ENCODE measurements at places on chromosomes 11 and 22. TPM values are rescaled to one million over a fixed set of nuclear protein-coding genes. Genes with fewer than 3 reads are reported as not detected.

- H3K4me1 ChIP-seq = peaks cover 11% of the 10 kb centered on the region
- no peaks in the 10 kb centered on the region for H3K36me3 ChIP-seq
- H3K4me3 ChIP-seq = no peak overlapping the region
- DNase-seq = no peak
Observed at GRCh38 chr22:25704701-25705100, 37.3 kb upstream of the MYO18B start.

DNA sequence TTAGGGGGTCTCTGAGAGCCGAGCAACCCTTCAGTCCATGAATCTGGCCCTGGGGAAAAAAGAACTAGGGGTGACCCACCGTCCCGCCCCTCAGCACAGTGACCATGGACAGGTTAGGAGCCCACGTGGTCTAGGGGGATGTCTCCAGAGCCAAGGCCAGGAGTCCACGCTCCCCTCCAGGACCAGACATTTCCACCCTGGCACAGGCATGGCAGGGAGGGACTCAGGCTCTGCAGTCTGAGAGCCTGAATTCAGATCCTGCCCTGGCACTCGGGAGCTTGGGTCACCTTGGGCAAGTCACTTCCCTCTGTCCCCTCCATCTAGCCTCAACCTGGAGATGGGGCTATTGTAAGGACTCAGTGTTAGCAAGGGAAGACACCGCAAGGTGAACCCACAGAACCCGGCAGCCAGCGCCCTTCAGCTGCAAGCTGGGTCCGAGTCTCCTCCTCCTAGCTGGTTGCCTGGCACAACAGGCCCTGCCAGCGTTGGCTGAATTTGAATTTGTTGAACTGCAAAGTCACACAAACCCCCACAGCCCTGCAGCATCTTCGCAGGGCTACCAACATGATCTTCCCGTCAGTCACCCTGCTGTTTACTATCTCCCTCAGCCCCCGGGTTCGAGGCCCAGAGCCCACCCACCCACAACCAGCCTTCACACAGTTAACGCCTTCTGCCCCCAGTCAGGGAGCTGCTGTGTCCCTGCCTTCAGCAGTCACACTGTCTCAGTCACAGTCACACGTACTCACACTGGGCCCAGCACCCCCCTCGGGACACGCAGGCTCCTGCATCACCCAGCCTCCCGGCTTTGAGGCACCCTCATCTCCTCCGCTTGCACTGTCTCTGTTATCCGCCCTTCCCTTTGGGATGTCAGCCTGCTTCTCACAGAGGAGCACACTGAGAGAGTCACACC lies 603 bp upstream of the PDGFB start:
- peaks cover 14% of the 10 kb centered on the region for H3K27me3 ChIP-seq
- no peaks in the 10 kb centered on the region for H3K36me3 ChIP-seq
- DNase-seq = no peak
- H3K27ac ChIP-seq = no peak overlapping the region
- peaks cover 24% of the 10 kb centered on the region for H3K4me1 ChIP-seq

- H3K36me3 ChIP-seq = no peaks in the 10 kb centered on the region
- DNase-seq = no peak
- no peaks in the 10 kb centered on the region for H3K4me1 ChIP-seq
- no peaks in the 10 kb centered on the region for H3K27me3 ChIP-seq
- no peak overlapping the region for H3K27ac ChIP-seq
Observed at GRCh38 chr11:35089666-35090065, 49.3 kb upstream of the CD44 start.

DNA sequence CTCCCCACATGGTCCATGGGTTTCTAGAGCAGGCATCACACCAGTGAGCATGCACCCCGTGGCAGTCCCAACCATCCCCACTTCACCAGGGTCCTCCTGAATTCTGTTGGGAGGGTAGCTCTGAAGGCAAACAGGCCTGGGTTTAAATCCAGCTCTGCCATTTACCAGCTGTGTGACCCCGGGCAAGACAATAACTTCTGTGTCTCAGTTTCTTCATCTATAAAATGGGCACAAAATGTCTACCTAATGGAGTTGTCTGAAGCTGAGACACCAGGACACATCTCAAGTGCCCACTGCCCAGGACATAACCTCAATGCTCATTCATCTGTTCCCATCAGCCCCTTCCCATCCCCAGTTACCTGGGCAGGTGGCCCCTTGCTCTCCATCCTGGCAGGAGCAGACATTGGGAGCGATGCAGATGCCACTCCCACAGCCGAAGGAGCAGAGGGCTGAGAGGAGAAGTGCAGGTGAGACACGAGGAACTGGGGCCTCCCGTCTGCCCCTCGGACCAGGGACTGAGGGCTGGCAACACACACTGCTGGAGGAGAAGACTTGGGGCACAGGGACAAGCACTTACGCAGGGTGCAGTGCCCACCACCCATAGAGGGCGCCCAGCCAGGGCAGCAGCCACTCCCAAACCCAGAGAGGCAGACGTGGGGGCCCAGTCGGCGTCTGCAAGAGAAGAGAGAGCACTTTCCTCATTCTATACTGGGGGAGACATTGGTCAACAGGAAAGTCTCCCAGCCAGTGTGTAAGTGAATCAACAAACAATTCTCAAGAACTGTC lies 4.0 kb downstream of the VWCE start:
- H3K4me3 ChIP-seq = no peak overlapping the region
- DNase-seq = no peak
- H3K27me3 ChIP-seq = no peaks in the 10 kb centered on the region
- H3K4me1 ChIP-seq = peaks cover 14% of the 10 kb centered on the region
- H3K27ac ChIP-seq = no peak overlapping the region

DNA sequence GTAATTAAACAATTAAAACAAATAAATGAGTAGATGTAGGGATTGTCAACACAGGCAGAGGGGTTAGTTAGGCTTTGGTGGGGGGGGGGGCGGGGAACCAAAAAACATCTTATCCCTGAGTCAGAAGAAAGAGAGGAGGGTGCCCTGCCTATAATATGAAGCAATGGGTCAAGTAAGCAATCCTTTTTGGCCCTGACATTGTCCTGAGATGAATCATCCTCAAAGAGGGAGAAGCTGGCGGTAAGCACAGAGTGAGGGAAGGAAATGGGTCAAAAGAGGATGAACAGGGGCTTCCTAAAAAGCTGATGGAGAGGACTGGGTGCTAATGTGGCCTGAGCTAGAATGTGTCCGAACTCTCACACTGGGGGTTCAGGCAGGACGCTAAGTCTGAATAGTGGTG lies 4.7 kb downstream of the OLFML1 start:
- no peak overlapping the region for H3K4me3 ChIP-seq
- H3K4me1 ChIP-seq = peaks cover 17% of the 10 kb centered on the region
- H3K27me3 ChIP-seq = no peaks in the 10 kb centered on the region
- DNase-seq = no peak
- H3K27ac ChIP-seq = no peak overlapping the region
- no peaks in the 10 kb centered on the region for H3K36me3 ChIP-seq

DNA sequence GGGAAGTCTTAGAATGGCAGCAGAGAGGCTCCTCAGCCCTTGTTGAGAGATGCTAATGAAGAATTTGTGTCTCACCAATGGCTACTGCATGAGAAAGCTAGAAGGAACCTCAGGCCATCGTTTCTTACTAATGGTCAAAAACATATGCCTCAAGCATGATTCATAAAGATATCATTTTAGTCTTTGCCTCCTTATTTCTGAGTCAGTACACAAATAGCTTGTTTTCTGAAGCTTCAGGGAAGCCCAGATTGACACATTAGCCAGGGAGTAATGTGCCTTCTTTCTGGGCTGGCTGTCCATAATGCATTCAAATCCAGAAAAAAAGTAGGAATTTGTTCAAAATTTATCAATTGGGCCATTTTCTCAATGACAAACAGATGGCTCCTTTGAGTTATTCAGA lies 169.4 kb upstream of the ZBED5 start:
- no peak for DNase-seq
- no peaks in the 10 kb centered on the region for H3K36me3 ChIP-seq
- H3K27me3 ChIP-seq = no peaks in the 10 kb centered on the region
- H3K4me3 ChIP-seq = no peak overlapping the region
- no peak overlapping the region for H3K27ac ChIP-seq

- no peak for DNase-seq
- H3K36me3 ChIP-seq = no peaks in the 10 kb centered on the region
- H3K4me1 ChIP-seq = no peaks in the 10 kb centered on the region
- no peaks in the 10 kb centered on the region for H3K27me3 ChIP-seq
Observed at GRCh38 chr11:120031156-120031555, 106.8 kb downstream of the TRIM29 start.

DNA sequence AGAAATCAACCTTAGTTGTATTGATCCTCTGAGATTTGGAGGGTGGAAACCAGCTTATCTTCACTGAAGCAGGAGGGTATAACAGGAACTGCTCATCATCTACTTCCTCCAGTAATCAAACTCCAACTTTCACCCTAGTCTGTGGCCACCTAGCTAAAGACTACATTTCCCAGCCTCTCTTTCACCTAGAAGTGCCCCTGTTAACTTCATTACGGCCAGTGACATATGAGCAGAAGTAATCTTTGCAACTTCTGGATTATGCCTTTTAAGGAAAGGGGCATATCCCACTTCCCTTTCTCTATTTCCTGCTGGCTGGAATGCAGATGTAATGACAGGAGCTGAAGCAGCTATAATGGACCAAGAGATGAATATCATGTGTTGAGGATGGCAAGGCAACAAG lies 7.6 kb upstream of the VPS37C start:
- H3K4me1 ChIP-seq = peaks cover 5% of the 10 kb centered on the region
- no peak overlapping the region for H3K4me3 ChIP-seq
- no peaks in the 10 kb centered on the region for H3K27me3 ChIP-seq

DNA sequence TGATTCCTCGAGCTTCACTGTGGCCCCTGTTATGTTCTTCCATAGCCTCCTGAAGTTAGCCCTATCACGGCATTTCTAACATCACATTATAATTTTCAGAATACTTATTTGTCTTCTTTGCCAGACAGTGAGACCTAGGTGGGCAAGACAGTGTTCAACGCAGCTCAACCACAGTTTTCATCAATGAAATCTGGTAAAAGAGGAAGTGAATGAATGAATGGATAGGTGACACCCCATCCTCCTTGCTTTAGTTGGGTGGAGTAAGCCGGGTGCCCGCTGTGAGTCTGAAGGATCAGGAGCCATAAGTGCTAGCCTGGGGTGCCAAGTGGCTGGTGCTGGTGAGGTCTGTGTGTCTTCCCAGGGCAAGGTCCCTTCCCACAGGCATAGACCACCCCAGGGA lies 60.2 kb upstream of the MTNR1B start:
- H3K4me1 ChIP-seq = no peaks in the 10 kb centered on the region
- no peak overlapping the region for H3K4me3 ChIP-seq
- no peaks in the 10 kb centered on the region for H3K36me3 ChIP-seq
- H3K27ac ChIP-seq = no peak overlapping the region
- H3K27me3 ChIP-seq = no peaks in the 10 kb centered on the region

- H3K4me1 ChIP-seq = peaks cover 16% of the 10 kb centered on the region
Observed at GRCh38 chr22:32844251-32844650, 42.7 kb downstream of the TIMP3 start.

- H3K4me3 ChIP-seq = no peak overlapping the region
- peaks cover 13% of the 10 kb centered on the region for H3K4me1 ChIP-seq
- H3K36me3 ChIP-seq = no peaks in the 10 kb centered on the region
- no peak for DNase-seq
- H3K27ac ChIP-seq = peak overlapping the region; percentile 17
Observed at GRCh38 chr11:6397156-6397555, 6.9 kb downstream of the SMPD1 start.

- H3K27ac ChIP-seq = no peak within 1 kb of the TSS
- H3K36me3 ChIP-seq = no peaks in the 10 kb centered on the region
- peaks cover 30% of the 10 kb centered on the region for H3K4me1 ChIP-seq
- DNase-seq = peak; percentile 62
- peak within 1 kb of the TSS; percentile 64 for H3K4me3 ChIP-seq
Observed at GRCh38 chr11:124762105-124762623, at the start of gene ESAM. Gene ESAM, minus strand, starts transcription at chr11:124762290. Its CDS starts 136 bp downstream, at chr11:124762154.

GRCh38 chr22:45324311-45324711 lies 14.6 kb downstream of the FAM118A start:
- no peak overlapping the region for H3K27ac ChIP-seq
- no peak for DNase-seq
- H3K4me3 ChIP-seq = no peak overlapping the region
- no peaks in the 10 kb centered on the region for H3K27me3 ChIP-seq
- peaks cover 11% of the 10 kb centered on the region for H3K4me1 ChIP-seq

DNA sequence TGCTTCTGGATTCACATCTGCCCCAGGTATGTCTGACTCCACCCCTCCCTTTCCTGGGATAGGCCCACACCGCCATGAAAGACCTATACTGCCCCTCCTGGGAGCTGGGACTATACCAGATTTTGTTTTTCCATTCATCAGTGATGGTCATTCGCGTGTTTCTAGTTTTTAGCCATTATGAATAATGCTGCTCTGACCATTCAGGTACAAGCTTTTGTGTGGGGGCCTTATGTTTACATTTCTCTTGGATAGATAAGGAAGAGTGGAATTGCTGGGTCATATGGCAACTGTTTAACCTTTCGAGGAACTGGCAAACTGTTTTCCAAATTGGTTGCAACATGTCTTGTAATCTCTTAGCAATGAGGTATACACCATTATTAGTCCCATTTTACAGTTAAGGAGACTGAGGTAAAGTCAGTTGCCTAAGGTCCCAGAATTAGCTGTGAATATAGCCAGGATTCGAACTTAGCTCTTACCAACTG lies 1.2 kb upstream of the TBC1D10A start:
- H3K4me1 ChIP-seq = peaks cover 27% of the 10 kb centered on the region
- H3K27ac ChIP-seq = peak overlapping the region; percentile 91
- peak; percentile 64 for DNase-seq
- H3K4me3 ChIP-seq = no peak overlapping the region
- H3K27me3 ChIP-seq = no peaks in the 10 kb centered on the region
- H3K36me3 ChIP-seq = no peaks in the 10 kb centered on the region

DNA sequence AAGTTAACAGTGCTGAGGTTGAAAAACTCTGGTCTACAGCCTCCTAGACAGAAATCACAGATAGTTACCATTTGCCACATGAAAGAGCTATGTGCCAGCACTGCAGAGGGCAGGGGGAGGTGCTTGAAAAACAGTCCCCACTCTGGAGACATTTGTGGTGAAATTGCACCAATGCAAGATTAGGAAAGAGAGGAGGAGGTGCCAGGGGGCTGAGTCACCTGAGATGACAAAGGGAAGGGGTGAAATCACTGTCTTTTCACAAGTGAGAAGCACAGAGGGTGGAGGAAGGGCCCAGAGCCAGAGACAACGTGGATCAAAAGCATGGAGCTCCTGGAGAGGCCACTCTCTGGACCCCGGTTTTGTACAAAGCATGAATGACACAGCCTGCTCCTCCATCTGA lies 196.3 kb downstream of the BUD13 start:
- H3K27me3 ChIP-seq = peaks cover 53% of the 10 kb centered on the region
- peaks cover 8% of the 10 kb centered on the region for H3K4me1 ChIP-seq
- H3K36me3 ChIP-seq = no peaks in the 10 kb centered on the region
- no peak for DNase-seq
- H3K27ac ChIP-seq = no peak overlapping the region

- H3K27me3 ChIP-seq = no peaks in the 10 kb centered on the region
- no peaks in the 10 kb centered on the region for H3K4me1 ChIP-seq
- H3K36me3 ChIP-seq = no peaks in the 10 kb centered on the region
- DNase-seq = no peak
- no peak overlapping the region for H3K27ac ChIP-seq
- H3K4me3 ChIP-seq = no peak overlapping the region
Observed at GRCh38 chr11:133541021-133541719, 8.9 kb upstream of the OPCML start.

The TREH gene
- polyA plus RNA-seq = 10.7 TPM

The MS4A14 gene
- polyA plus RNA-seq = not detected

The TCN1 gene
- polyA plus RNA-seq = 28.2 TPM

The RFPL1 gene
- not detected for polyA plus RNA-seq

The BATF2 gene
- polyA plus RNA-seq = 2.6 TPM

The MSANTD2 gene
- polyA plus RNA-seq = 10.8 TPM
